ENCODE measurements at places on chromosomes 6 and 20.

DNA sequence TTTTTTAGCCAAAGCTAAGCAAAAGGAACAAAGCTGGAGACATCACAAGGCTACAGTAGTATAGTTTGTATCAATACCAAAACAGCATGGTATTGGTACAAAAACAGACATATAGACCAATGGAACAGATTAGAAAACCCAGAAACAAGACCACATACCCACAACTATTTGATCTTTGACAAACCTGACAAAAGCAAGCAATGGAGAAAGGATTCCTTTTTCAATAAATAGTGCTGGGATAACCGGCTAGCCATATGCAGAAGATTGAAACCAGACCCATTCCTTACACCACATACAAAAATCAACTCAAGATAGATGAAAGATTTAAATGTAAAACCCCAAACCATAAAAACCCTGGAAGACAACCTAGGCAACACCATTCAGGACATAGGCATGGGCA lies 5.0 kb downstream of the RFPL4B start:
- no peak for DNase-seq

DNA sequence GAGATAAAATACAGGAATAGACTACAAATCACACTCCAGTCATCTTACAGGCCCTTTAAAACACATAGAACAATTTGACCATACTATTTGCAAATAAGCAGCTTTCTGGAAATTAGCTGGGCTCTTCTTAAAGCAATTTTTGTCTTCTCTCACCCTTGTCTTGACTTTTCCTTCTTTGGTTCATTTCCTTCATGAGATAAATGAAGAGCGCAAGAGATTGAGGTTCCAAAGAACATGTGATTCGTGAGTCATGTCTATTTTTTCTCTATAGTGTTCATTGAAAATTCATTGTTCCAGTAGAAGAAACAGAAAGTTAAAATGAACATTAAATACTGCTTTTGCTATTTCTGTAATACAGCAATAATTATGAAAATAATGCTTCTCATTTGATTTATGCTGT lies 33.9 kb downstream of the PRDM1 start:
- no peak for DNase-seq

DNA sequence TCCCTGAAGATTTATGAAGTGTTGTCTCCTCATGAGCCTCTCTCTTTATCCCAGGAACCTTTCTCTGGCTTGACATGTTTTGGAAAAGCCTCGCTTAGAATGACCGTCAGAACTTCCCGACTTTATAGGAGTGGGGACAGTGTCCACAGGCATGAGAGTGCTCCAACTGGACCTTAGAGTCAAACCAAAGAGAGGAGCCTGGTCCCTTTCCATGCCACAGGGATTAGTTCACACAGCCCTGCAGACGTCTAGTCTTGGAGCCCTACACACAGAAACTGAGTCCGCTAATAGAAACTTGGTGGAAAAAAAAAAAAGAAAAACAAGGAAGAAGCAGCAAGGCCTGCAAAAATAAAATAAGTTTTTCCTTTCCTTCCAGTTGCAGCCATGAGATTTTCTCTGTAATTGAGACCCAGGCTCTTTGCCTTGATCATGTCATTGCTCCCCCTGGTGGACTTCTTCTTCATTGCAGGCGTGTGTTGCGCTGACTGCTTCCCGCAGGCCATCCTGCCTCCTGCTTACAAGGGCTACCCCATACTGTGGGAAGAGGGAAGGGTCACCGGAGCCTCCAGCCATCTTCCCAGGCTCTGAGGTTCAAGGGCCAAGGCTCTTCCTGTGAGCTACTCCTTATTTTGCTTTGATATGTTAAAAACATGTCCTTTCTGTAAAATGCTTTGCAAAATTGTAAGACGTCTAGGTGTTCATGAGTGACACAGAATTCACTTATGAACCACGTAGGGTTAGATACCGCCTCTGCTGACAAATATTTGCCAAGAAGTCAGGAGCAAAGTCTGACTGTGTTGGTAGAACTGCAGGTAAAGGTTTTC lies 201.0 kb downstream of the UST start:
- DNase-seq = peak; percentile 86

- DNase-seq = no peak
Observed at GRCh38 chr6:4879741-4880275, 103.6 kb downstream of the CDYL start.

DNA sequence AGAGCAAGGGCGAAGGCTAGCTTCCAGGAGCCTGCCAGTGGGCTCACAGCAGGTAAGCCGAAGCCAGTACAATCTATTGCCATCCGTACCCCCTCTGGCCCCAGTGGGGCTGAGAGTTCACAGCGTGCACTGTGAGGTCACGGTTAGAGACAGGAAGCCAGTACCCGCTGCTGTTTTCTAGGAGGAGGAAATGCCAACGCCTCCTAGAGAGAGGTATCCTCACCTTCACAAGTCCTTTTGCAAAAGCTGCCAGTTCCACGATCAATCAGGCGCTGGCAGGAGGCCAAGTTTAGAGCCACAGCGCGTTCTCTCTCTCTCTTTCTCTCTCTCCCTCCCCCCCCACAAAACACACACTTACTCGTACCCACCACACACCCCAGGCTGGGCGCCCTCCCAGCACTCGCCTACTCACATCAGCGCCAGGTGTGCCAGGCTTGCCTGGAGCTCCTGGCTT lies 22.5 kb downstream of the COL9A1 start:
- no peak for DNase-seq
